ENCODE measurements at places on chromosomes 3 and 15.

- DNase-seq: no peak
Observed at GRCh38 chr3:188513662-188514328, 359.8 kb downstream of the LPP start.

GRCh38 chr3:187369089-187369447 lies 883 bp downstream of the RTP4 start:
- DNase-seq: no peak

DNA sequence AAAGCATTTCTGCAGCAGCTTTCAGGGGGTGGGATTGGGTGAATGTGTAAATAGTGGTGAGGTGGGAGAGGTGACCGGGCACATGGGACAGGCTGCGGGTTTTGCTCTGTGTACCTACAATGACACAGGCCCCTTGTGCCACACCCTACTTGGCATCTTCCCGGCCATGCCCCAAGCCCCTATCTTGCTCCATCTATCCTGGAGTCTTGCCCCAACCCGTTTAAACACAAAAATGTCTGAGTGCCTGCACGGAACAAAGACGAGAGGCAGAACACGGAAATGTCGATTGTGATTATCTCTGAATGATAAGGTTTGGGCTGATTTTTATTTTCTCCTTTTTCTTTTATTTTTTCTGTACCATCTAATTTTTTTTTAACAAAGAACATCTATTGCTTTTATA lies 46.0 kb upstream of the SLC6A1 start:
- DNase-seq: no peak

- DNase-seq: no peak
Observed at GRCh38 chr15:65758242-65758641, 33.9 kb downstream of the DENND4A start.

- no peak for DNase-seq
Observed at GRCh38 chr3:11734-12133, 184.8 kb upstream of the CHL1 start.
